GM18507 (cell line): ENCODE measurements at places on chromosomes 1 and 21.

GRCh38 chr1:151705753-151706463 is 10.7 kb downstream of the CELF3 start:
- no peak for DNase-seq

DNA sequence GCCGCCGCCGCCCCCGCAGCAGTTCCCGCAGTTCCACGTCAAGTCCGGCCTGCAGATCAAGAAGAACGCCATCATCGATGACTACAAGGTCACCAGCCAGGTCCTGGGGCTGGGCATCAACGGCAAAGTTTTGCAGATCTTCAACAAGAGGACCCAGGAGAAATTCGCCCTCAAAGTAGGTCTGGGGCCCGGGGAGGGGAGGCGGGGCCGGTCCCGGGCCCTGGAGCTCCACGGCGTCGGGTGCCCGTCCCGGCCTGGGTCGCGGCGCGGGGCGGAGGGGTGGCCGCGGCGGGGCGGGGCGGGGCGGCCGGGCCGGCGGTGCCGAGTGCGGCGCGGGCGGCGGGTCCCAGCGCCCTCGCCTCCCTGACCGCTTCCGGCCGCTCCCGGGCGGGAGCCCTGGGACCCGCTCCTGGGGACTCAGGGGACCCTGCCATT is 646 bp downstream of the MAPKAPK2 start:
- no peak for DNase-seq

GRCh38 chr1:30757352-30758120 is at the start of gene LAPTM5:
Gene LAPTM5, minus strand, starts transcription at chr1:30757774. Its CDS starts 29 bp downstream, at chr1:30757745.
- no peak for DNase-seq

DNA sequence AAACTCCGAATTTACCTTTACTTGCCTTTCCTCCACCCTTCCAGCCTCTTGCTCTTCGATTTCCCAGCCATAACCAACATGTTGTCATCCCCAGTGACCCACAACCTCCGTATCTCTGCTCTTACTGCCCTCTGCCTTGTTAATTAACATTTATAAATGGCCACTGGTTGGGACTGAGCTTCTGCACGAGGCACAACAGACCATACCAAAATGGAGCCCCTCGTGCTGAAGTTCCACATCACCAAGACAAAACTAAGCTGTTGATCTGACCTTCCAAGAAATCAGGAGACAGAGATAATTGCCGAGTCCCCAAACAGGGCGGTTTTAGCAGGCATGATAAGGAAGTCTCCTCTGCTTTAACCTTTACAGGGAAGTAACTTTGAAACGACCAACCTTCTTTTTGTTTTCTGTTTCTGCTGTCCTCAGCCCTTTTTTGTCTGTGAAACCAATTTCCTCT is 71.9 kb downstream of the NMNAT2 start:
- no peak for DNase-seq

DNA sequence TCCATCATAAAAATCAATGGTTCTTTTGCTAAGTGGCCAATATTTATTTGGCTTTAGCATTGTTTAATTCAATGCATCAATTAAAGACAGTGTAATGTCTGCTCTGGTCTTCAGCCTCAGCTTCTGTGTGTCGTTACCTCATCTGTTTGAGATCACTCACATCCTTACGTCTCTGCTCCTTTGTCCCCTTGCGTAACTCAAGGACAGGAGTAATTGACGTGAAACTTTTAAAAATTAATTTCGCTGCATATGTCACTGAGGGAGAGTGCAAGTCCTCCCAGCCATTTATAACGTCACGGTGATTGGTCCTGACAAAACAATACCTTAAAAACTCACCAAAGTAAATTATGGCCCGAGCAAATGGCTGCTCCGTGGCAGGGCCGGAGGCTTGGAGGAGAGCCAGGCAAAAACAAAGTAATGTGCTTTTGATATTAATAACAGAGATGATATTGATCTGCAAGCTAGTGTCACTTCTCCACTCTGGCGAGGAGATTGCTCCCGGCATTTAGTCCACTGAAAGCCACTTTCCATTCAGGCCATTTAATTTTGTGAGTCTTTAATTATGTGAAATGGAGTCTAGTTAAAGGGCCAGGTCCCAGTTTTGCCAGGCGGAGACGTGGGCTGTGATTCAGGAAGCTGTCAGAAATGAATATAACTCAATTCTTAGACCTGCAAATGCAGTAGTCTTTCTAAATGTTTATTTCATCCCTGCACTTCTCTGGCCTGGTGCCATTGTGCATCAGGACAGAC is 150.9 kb upstream of the POU3F1 start:
- DNase-seq = no peak

DNA sequence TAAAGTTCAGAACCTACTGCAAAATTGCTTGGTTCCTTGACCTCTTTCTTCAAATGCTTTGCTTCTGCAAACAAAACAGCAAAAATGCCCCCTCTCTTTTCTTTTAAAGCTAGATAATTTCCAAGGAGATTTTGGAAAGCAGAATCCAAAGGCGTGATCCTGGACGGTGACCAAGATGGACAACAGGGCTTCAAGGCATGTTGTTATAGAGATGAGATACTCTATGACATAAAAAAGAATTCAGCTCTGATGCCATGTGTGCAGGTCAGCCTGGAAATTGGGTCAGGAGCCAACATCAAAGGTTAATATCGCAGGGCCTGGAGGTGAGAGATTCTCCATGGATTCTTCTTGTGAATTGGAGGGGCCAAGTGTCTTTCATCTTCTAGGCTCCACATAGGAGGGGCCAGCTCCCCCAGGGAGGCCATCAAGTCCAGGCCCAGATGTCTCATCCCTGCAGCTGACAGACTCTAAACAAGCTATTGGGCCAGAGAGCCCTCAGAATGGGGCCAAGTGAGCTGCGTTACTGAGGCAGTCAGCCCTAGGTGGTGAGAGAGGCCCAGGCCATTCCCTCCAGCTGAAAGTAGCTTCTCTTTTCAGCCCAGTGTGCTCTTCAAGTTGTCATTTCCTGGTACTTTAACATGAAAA is 45.5 kb downstream of the NMNAT2 start:
- no peak for DNase-seq

DNA sequence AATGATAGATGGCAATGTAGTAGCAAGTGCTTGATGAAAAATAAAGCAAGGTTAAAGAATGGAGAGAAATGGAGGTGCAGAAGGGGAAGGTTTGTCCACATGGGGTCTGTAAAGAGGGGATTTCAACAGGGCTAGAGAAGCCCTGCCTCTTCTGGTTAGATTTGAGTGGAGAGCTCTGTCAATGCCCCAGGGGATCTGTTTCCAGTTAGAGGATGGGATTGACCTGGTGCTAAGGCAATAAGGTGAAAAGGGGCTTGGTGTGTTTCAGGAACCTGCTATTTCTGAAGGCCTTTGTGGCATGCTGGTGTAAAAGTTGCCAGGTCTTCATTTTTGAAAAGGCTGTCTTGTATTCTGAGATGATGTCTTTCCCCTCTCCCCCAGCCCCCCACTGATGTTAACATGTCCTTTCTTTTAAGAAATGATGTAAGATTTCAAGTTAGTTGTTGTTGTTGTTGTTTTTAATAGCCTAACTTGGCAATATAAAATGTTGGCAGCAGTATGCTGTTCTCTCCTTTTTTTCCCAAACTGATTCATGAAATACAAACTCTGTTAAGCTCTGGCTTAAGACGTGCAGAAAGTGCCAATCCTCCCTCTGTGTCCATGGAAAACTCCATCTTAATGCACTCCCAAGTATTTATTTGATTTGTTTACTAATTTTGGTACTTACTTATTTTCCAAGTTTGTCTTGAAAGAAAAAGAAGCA is 370.3 kb upstream of the ADGRL2 start:
- DNase-seq = no peak

GRCh38 chr1:69738458-69739250 is 170.9 kb downstream of the LRRC7 start:
- DNase-seq = no peak

DNA sequence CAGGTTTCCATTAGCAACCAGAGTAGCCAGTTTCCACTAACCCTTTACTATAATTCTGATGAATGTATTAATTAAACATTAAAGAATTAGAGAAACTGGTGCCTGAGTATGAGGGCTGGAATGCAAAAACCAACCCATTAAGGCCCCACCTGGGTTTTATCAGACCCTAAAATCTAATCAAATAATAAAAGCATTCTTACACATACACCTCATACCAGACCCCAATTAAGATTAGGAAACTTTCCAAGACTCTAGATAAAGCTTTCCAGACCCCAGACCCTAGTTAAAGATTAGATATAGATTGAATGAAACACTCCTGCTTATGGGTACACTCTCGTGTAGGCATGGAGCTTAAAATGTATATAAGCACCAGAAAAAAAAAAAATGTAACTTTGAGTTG is 581.3 kb upstream of the BEND5 start:
- no peak for DNase-seq

GRCh38 chr1:33848205-33848937 is 15.5 kb upstream of the HMGB4 start:
- DNase-seq = no peak

- no peak for DNase-seq
Measured at GRCh38 chr1:43994794-43995790, 3.7 kb downstream of the CCDC24 start.

DNA sequence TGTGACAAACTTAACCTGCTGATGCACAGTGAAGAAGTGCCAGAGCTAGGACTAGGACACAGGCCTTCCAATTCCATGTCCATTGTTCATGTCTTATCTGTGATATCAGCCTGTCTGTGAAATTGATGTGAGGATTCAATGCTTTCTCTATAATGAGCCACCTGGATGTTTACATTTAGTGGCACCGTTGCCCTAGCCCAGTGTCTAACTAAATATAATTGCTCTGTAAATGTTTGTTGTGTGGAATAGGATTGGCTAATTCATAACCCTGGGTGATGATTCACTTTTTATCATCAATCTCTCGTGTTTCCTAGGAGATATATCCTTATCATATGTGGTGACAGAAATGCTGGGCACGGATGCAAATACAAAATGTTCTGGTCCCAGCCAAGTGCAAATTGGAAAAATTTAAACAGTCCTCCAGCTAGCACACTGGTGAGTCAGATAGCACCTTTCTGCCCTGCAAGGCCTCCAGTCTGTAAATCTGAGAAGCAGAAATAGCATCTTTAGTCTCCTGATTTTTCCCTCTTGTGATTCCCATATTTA is 46.9 kb upstream of the GNG12 start:
- DNase-seq = no peak

- no peak for DNase-seq
Measured at GRCh38 chr1:6874298-6874697, 89.0 kb downstream of the CAMTA1 start.

DNA sequence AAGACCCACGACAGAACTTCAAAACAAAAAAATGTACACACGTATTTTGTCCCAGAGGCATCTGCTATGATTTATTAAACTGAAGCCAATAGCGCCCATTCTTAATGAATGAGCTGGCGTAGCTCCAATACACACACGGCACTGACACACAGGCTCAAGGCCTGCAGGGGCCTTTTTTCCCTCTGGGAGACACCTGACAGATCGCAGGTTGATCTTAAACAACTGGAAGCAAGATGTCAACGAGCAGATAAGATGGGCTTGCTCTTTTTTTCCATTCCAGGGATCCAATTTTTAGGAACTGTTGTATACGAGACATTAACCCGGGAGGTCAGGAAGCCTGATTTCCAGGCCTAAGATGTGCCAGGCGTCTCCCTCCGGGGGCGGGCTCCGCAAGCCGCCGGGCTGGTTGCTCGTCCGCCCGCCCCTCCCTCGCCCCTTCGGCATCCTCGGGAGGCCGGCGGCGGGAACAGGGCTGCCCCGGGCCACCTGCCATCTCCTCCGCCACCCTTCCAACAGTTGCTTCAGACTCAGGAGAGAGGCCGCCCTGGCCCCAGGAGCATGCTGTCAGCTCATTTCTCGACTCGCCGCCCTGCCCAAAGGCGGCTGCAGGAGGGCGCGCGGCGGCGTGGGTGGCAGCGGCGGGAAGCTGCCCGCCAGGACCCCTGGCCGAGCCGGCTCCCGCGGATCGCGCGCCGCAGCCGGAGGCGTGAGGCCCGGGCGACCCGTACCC is 735 bp downstream of the TTC13 start:
- DNase-seq = no peak

- no peak for DNase-seq
Measured at GRCh38 chr1:38852780-38853179, 6.8 kb downstream of the RRAGC start.

DNA sequence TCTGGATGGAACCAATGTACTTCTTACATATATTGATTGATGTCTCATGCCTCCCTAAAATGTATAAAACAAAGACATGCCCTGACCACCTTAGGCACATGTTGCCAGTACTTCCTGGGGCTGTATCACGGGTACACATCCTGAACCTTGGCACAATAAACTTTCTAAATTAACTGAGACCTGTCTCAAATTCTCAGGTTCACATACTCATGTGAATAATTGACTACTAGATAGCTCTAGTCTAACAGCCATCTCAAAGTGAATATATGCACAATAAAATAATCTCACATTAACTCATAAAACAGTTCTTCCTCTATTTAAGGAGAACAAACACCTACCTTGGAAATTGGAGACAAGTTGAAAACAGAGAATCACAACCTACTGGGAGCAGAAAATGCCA is 5.6 kb downstream of the DNAI4 start:
- no peak for DNase-seq

DNA sequence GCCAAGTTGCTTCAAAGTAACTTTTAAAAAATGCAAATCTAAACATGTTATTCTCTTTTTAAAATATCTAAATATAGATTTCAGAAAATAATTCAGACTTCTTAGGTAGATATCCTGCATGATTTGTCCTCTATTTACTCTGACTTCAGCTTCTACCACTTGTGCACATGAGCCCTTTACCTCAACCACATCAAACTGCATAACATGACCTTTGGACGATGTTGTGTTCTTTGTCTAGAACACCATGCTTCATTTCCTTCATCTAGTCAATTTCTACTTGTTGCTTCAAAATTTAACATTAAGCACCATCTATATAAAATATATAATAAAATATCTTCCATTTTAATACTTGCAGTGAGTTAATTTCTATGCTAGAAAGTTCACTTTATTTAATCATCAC is 96.9 kb downstream of the PLPP3 start:
- no peak for DNase-seq

- no peak for DNase-seq
Measured at GRCh38 chr1:24507405-24507804, 4.8 kb downstream of the RCAN3 start.

DNA sequence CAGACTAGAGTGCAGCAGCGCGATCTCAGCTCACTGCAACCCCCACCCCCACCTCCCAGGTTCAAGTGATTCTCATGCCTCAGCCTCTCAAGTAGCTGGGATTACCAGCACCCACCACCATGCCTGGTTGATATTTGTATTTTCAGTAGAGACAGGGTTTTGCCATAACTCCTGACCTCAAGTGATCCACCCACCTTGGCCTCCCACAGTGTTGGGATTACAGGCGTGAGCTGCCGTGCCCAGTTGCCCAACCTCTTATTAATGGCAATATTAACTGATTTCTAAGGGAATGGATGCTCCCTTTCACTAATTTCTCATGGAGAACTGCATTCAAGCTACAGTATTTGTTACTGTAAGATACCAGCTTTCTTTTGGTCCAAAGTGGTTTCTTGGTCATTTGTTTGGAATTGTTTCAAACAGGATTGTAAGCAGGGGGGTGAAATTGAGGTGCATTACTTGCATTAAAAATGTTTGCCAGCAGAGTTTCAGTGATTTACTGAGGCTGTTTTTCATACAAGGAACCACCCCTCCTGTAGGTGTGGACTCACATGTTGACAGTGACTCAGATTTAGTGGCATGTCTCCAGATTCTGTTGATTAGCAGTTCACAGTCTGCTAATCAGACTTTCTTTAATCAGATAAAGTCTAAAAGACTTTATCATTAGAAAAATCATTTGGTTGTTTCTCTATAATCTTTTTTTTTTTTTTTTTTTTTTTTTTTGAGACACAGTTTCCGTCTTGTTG is 3.9 kb upstream of the TGFBR3 start:
- DNase-seq = no peak
